ENCODE measurements at places on chromosomes 3 and 15.

GRCh38 chr3:8621872-8622271 is 22.7 kb downstream of the SSUH2 start:
- no peak overlapping the region for H3K4me3 ChIP-seq
- no peak overlapping the region for H3K27ac ChIP-seq
- peak; percentile 64 for DNase-seq
- H3K36me3 ChIP-seq, result no peaks in the 10 kb centered on the region

- no peak overlapping the region for H3K27ac ChIP-seq
- H3K4me3 ChIP-seq, result no peak overlapping the region
- peaks cover 48% of the 10 kb centered on the region for H3K4me1 ChIP-seq
Observed at GRCh38 chr3:5133239-5134018, 11.3 kb downstream of the ARL8B start.

DNA sequence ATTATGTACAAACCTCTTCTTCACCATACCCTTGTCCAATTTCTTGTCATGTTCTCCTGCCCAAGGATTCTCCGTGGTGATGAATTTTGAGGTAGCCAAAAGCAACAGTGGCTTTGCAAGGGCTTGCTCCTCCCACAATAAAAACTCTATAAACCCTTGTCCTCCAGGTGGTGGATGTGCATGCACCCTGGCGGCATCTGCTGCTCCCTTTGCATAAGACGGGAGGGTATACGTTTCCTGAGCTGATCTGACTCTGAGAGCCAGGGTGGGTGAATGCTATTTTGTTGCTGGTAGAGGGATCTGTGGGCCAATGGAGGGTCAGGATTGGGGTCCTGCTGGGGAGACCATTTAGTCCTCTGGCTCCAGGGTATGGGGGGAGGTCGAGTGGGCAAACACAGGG is 5.4 kb downstream of the DNAH1 start:
- DNase-seq, result no peak
- no peaks in the 10 kb centered on the region for H3K27me3 ChIP-seq
- no peak overlapping the region for H3K27ac ChIP-seq
- H3K4me3 ChIP-seq, result no peak overlapping the region

- no peaks in the 10 kb centered on the region for H3K27me3 ChIP-seq
- peaks cover 5% of the 10 kb centered on the region for H3K4me1 ChIP-seq
- no peaks in the 10 kb centered on the region for H3K36me3 ChIP-seq
- no peak for DNase-seq
- H3K4me3 ChIP-seq, result no peak overlapping the region
Observed at GRCh38 chr3:89252860-89253259, 145.4 kb downstream of the EPHA3 start.

GRCh38 chr15:52734329-52734728 is 55.1 kb upstream of the ATOSA start:
- no peak for DNase-seq
- H3K4me1 ChIP-seq, result no peaks in the 10 kb centered on the region
- H3K36me3 ChIP-seq, result no peaks in the 10 kb centered on the region
- H3K27me3 ChIP-seq, result no peaks in the 10 kb centered on the region

- H3K27me3 ChIP-seq, result no peaks in the 10 kb centered on the region
- no peak overlapping the region for H3K27ac ChIP-seq
- DNase-seq, result peak; percentile 75
- no peaks in the 10 kb centered on the region for H3K36me3 ChIP-seq
Observed at GRCh38 chr15:67850994-67851571, 11.2 kb upstream of the RNU6-1 start.

DNA sequence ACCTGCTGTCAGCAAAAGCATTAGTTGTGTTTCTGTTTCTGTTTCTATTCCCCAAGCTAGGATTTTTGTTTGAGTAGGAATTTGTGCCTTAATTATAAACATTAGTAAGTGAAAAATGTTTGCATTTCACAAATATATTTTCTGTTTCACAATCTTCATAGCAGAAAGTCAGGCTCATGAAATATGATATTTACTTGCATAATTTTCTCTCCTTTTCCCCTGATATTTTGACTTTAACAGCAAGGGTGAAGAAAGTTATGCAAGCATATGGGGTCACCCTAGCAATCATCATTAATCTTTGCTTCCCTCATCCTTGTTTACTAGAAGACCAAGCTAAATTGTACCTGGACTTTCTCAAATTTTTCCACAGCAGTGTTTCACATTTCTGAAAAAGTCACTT is 140.3 kb upstream of the SEMA6D start:
- no peaks in the 10 kb centered on the region for H3K27me3 ChIP-seq
- DNase-seq, result no peak
- peaks cover 18% of the 10 kb centered on the region for H3K4me1 ChIP-seq
- no peak overlapping the region for H3K27ac ChIP-seq
- no peaks in the 10 kb centered on the region for H3K36me3 ChIP-seq

DNA sequence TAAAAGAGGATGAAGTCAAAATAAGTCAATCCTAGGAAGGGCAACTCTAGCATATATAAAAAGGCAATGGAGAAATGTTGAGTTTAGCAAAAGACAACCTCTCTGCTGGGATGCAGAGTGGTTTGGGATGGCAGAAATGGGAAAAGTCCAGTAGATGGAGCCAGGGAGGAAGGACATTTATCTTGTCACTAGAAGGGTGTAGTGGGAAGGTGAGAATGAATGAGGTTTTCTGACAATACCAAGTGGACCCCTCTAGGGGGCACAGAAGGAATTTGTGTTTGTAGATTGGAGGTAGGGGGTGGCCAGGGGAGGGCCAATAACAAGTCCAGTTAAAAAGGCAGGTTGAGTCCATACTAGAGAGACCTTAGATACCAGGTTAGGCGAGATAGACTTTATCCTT is 80.0 kb downstream of the THSD4 start:
- H3K36me3 ChIP-seq, result no peaks in the 10 kb centered on the region
- H3K4me1 ChIP-seq, result no peaks in the 10 kb centered on the region
- no peak overlapping the region for H3K27ac ChIP-seq
- H3K4me3 ChIP-seq, result no peak overlapping the region
- no peaks in the 10 kb centered on the region for H3K27me3 ChIP-seq
- DNase-seq, result no peak

Measured in sigmoid colon (tissue), 7 donors.